Prostate gland (tissue), 2 donors: ENCODE measurements at places on chromosomes 3 and 15. TPM values are rescaled to one million over a fixed set of nuclear protein-coding genes. Genes with fewer than 3 reads are reported as not detected.

EHHADH gene
- total RNA-seq, result 17.9 TPM

DNA sequence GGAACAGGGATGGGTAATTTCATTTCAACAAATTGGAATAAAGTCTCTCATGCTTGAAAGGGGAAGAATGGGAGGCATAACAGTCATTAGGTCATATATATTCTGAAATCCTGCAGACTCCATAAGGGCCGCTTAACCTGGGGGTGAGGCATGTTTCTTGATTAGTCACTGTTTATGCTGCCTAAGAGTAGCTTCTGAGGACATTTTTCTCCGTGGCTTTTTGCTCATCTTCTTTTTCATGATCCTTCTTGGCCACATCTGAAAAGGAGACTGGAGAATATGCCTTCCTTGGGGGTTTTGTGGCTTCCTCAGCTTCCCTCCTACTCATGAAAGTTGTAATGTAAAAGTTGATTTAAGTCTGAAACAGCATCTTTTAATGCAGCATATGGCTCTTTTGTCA lies 20.0 kb upstream of the CFAP20DC start:
- H3K36me3 ChIP-seq, result no peaks in the 10 kb centered on the region
- H3K27me3 ChIP-seq, result peaks cover 2% of the 10 kb centered on the region
- H3K27ac ChIP-seq, result no peak overlapping the region
- H3K4me1 ChIP-seq, result no peaks in the 10 kb centered on the region
- no peak overlapping the region for H3K4me3 ChIP-seq

- H3K4me3 ChIP-seq, result no peak overlapping the region
- H3K27ac ChIP-seq, result no peak overlapping the region
- no peaks in the 10 kb centered on the region for H3K27me3 ChIP-seq
These were observed 36.7 kb upstream of the SLC6A1 start for GRCh38 chr3:10955711-10956453.

DNA sequence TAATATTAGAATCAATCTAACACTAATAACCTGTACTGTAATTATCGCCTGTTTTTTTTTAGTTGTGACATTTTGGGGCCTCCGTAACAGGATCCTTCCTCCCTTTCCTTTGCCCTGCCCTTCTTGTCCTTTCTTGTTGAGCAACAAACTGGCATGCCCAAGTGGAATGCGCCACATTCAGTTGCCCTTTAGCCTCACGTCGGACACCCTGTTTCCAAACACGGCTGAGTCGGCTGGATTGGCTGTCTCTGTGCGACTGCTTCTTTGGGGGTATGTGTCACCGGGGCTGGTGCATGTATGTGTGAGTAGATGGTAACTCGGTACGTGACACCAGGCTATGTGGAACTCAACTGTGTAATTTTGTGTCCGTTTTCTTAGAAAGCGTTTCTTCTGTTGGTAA lies 24.1 kb downstream of the TRAK1 start:
- H3K36me3 ChIP-seq, result no peaks in the 10 kb centered on the region
- DNase-seq, result no peak
- no peak overlapping the region for H3K27ac ChIP-seq
- no peaks in the 10 kb centered on the region for H3K27me3 ChIP-seq
- H3K4me3 ChIP-seq, result no peak overlapping the region

GRCh38 chr3:191774485-191774884 lies 313.5 kb downstream of the PYDC2 start:
- H3K4me3 ChIP-seq, result no peak overlapping the region
- no peaks in the 10 kb centered on the region for H3K27me3 ChIP-seq
- H3K4me1 ChIP-seq, result no peaks in the 10 kb centered on the region
